KG1 (cell line): ENCODE measurements at places on chromosomes 12 and 14.
A peak's percentile ranks its signal among the peaks of the same experiment; 100 is the strongest.

DNA sequence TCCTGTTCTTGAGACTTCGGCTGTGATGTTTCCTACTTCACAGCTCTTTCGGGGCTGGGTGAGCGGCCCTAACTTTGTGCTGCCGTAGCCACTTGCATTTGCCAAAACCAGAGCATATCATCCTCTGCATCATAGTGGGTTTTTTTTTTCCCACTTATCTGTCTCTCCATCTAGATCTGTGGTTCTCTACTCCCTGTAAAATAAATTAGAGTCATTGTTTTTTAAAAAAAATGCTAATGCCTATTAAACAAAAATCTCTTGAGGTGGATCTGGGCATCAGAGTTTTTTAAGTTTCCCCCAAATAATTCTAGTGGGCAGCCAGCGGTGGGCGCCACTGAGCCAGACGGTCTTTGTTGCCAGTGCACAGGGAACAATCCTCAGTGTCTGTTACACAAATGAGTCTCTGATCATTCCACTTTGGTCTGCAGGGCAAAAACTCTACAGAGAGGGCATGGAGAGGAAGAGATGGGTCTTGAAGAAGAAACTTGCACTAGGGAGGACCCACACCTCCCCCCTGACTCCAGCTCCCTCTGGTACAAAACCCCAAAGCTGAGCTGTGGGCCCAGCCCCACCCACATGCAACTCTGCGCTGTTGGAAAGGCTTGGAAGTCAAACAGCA is 62.4 kb upstream of the BCL2L14 start:
- no peak for DNase-seq

DNA sequence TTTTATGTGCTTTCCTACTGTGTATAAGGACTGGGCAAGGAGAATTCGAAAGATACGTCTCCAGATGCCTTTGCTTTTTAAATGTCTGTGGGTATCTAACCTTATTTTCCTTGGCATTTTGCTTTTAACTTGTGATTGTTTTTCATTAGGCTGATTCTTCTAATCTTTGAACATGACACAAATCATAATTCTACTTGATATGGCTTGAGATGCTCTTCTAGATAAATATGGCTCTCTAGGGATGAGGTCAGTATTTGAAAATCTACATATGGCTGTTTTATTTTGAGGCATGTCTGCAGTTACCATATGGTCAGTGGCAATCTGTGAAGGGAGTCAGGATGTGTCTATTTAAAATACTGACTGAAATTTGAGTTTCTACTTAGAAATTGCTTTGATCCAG is 139.2 kb downstream of the SLC2A13 start:
- DNase-seq, result no peak

GRCh38 chr14:95886366-95887056 is 9.9 kb downstream of the TUNAR start:
- DNase-seq, result no peak

- no peak for DNase-seq
Measured at GRCh38 chr14:100159094-100159864, at the start of gene DEGS2. TSS of gene DEGS2 (minus strand) at chr14:100159645. CDS start at chr14:100159587, 58 bp downstream.

DNA sequence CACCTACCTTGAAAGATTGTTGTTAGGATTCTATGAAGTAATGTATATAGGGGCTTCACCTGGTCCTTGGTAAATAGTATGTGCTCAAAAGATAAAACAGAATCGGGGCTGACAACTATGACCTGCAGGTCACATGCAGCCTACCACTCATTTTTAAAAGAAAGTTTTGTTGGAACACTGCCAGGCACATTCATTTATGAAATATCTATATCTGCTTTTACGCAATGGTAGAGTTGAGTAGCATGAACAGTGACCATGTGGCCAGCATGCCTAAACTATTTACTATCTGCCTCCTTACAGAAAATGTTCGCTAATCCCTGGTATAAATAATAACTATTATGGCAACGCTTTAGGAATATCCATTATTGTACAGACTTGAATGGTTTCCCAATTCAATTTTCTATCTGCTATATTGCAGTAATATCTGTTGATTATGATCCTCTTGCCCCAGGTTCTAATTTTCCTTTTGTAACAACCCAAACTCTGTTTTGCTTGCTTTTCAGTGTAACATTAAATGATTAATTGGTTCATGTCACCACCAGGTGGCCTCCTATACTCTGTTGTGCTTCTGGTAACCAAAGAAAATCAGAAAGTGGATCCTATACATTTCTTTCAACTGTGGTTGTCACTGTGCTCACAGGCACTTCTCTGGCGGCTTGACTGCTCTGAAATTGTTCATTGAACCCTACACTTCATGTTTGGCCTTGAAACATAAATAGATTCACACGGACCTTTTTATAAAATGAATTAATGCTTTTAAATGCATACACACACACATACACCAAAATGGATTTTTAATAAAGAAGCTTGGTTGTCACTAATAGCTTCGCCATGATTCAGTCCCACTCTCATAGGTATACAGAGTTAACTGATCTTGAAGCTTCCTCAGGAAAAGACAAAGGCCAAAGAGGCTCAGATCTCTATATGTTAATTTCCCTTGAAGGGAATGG is 227.7 kb upstream of the NPAS3 start:
- DNase-seq, result peak; percentile 4

DNA sequence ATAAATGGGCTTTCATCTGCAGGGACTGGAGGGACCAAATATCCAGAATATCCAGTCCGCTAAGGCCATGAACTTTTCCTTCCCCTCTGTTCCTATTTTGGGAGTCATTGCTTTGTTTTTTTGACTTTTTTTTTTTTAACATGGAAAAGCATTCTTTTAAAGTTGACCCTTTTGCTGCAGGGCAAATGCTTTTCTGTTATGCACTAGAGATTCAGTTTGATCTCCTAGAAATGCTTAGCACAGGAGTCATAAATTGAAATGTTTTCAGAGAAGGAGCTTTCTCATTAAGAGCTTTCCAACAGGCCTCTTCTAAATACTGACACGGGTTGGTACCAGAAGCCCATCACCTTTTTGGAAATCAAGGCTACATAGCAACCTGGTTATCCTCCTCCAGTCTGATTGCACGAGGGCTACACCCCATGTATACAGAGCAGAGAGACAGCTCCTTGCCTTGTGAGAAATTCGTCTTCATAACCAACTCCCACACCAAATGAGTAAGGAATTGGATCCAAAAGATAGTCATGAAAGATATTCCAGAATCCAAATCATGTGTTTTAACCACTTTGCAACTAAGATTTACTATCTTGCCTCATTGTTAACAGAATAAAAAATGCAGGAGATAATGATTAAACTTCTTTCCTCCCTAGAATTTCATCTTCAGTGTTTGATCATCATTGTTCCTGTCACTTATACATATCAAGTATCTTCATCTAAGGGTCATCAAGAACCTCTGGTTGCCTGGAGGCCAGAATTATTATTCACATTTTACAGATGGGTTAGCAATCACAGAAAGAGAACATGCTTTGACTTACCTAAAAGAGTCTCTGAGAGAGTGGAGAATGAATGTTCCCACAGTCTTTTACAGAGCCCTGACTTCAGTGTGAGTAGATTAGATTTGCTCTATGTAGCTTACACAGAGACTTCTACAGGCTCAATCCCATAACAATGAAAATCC is 389.4 kb downstream of the ZFP36L1 start:
- no peak for DNase-seq

DNA sequence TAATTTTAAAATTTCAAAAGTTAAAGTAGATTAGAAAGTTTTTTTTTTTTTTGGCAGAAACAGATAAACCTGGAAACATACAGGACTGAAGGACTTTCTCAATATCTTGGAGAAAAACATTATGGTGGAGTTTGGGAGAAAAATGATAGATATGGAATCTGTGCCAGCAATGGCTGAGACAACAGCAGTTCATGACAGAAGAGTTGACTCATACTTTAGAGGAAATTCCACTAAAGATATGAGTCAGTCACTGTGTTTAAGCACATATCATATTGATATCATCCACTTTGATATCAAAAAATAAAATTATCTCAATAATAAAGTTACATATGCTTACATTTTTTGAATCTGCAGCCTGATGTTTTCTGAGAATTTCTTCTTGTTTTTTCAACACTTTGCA is 193.9 kb upstream of the OR4E1 start:
- no peak for DNase-seq

GRCh38 chr12:70277973-70278372 is 34.7 kb downstream of the CNOT2 start:
- no peak for DNase-seq

DNA sequence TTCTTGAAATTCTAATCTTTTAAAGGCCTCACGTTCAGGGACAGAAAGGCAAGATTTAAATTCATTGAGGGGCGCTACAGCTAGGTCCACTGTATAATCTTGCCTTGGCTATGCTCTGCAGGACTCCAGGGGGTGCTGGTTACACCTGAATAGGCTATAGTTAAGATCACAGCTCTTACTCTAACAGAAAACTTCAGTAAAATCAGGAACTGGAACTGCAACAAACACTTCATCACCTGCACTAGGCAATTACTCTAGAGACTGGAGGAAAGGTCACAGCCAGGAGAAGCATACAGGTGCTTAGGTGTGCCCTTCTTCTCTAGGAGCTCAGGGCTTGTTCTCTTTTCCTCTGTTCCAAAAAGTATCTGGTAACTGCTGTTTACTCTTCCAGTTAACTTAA is 20.9 kb downstream of the SLCO1C1 start:
- DNase-seq, result no peak

- DNase-seq, result no peak
Measured at GRCh38 chr12:55829967-55830600, 697 bp upstream of the DNAJC14 start.

DNA sequence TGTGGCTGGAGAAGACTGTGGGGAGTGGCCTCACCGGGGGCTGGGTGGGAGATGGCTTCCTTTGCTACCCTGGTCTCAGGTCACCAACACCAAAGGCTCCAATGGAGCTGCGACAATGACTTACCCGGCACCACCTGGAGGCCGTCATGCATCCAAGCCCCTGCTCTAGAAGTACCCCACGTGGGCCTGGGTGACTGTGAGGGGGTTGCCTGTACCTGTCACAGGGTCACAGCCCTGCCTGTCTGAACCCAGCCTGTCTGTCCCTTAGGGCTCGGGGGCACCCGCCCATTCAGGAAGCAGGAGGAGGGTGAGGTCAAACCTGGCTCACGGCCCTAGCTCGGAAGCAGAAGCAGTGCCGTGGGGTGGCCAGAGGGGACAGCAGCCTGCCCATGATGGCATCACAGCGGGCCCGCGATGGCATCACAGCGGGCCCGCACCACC is 18.9 kb downstream of the ABCB9 start:
- DNase-seq, result no peak

DNA sequence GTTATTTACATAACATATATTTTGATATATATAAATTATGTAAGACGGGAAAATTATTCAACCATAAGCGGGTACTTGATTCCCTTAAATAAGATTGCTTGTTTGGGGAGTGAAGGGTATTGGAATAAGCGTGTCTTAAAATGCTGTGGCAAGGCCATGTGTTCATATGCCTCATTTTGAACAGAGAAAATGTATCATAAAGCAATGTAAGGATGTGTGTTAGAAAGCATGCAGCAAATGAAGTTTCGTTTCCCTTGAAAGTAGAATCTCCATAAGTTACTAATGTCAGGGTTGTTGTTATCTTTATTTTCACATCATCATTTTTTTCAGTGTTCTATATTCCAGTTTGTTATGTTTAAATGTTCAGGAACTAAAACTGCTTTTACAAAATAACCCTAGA is 465.6 kb downstream of the FOXG1 start:
- no peak for DNase-seq

GRCh38 chr12:4855121-4855924 is 54.4 kb upstream of the KCNA1 start:
- peak; percentile 55 for DNase-seq

- no peak for DNase-seq
Measured at GRCh38 chr12:44589697-44590096, 286.4 kb downstream of the NELL2 start.

DNA sequence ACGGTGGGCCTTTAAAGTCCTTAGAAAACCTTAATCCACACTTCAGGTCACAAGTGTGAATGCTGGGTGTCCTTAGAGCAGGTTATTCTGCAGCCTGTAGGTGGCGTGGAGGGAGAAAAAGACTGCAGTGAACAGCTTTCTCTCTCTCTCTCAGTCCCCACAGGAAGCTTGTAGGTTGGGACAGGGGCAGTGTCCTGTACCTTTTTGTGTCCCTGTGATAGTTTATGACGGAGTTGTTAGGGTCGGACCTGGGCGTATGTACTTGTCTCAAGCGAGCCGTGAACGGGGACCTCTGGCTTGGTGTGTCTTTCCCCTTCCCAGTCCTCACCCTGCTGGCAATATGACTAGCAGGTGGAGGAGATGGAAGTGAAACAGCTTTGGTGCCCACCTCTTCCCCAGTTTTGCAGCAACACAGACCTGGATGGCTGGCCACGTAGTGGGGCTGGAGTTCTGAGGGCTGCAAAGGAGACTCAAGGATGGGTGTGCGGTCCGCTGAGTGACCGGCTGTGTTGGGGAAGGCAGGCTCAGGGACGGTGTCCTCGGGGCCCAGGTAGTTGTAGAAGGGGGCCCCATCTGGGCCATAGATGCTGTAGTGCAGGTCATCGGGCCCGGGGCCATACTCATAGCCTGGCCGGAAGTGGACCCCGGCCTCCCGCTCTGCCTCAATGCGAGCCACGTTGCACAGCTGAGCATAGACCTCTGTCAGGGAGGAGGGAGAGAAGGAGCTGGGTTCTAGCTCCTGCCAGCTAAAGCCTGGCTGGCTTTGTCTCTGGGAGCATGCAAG is 8.9 kb downstream of the ISCA2 start:
- no peak for DNase-seq

GRCh38 chr14:35419429-35419841 is 14.9 kb upstream of the NFKBIA start:
- no peak for DNase-seq

DNA sequence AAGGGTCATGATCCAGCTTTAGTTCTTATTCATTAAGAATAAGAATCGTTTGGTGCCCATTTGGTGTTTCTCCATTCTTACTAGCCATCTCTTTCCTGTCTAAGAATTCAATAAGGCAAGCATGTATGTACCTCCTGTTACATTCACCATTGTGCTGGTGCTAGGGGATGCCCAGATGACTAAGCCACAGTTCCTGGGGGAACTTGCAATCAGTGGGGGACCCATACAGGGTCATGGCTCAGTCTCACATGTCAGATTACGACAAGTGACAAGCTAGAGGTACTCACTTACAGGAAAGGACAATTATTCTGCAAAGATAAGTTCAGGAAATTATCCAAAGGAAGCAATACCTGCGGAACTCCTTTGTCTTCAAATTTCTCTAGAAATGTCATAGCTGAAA is 125.4 kb downstream of the STXBP6 start:
- DNase-seq, result no peak

GRCh38 chr14:62694075-62694474 is 351.2 kb downstream of the KCNH5 start:
- DNase-seq, result no peak

GRCh38 chr12:69070319-69071090 is 137.5 kb upstream of the CPM start:
- DNase-seq, result peak; percentile 7

GRCh38 chr12:44889926-44890325 is 13.8 kb upstream of the NELL2 start:
- DNase-seq, result no peak

DNA sequence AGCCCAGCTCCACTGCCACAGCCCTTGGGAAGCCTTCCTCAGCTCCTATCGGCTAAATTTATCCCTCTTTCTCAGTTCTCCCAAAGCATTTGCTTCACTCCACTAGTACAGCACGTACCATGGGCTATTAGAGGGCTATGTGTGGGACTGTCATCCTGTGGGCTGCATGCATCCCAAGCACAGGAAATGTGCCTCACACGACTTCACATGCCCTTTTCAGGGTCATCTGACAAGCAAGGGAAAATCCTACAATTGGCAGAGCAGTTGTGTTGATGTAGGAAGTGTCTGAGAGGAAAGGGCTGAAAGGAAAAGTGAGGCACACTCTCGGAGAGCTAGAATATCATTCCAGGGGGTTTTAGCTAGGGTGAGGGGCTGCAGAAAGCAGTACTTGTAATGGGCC is 47.6 kb downstream of the NINJ2 start:
- DNase-seq, result no peak

GRCh38 chr14:56813143-56813551 is 2.9 kb upstream of the OTX2 start:
- DNase-seq, result no peak
